Activated gamma-delta T cell treated with Interleukin-2 at 50 U/mL for 16 hours (primary cell): ENCODE measurements at places on chromosomes 1 and 21.

DNA sequence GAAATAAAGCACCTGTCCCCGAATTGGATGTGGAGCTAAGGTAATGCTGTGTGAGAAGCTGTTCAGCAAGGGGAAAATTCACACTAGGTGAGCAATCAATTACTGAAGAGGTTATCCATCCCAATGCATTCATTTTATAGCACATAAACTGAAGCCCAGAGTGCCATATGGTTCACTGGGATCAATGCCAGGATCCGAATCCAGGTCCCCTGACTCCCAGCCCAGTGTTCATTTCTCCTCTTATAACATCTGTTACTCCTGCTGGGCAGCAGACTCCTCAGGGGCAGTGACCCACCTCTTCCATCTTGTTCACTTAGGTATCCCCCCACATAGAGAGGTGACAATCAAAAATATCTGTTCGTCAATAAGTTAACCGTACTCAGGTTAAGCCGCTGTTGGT lies 13.2 kb upstream of the SEC16B start:
- no peak for DNase-seq

- DNase-seq, result no peak
Observed at GRCh38 chr1:159993911-159994310, 37.9 kb downstream of the PIGM start.

- no peak for DNase-seq
Observed at GRCh38 chr1:110420874-110421793, 13.6 kb upstream of the LAMTOR5 start.

DNA sequence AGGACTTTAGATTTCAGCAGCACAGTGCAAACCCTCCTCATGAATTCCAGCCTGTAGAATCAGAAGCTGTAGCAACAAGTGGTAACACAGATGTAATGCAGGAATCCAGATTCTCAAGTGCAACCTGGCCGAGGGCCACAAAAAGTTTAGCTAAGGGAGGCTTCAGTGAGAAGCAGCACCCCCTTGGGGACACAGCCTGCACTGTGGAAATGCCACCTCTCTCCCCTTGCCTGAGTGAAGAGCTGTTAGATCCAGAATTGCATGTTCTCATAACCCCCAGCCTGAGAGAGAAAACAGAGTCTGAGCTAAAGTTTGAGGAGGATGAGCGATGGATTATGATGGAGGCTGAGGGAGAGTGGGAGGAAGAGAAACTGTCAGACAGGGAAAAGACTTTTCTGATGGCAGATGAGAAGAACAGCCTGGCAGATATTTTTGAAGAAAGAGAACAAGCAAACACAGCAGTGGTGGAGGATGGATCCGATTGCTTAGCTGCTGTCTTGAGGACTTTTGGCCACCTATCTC lies 80.5 kb upstream of the BMP8A start:
- peak; percentile 61 for DNase-seq

DNA sequence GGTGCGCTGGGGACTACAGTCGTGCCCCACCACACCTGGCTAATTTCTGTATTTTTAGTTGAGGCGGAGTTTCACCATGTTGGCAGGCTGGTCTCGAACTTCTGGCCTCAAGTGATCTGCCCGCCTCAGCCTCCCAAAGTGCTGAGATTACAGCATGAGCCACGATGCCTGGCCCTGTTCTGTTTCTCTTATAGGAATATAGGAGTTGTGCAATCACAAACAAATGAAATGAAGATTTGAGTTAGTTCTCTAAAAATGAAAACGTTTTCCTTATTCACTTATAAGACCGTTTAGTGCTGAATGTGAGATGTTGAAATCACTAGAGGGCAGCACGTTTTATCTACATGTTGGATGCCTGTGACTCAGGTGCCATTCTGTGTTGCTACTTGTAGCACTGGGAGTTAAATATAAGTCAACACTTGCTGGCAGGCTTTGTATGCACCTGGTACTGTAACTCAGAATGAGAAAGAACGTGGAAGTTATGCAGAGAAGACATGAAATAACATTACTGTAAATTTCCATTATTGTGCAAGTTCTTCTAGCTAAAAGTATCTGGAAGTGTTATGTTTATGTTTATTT lies 45.8 kb downstream of the MIGA1 start:
- no peak for DNase-seq

- no peak for DNase-seq
Observed at GRCh38 chr1:4561205-4561604, 93.2 kb upstream of the AJAP1 start.

DNA sequence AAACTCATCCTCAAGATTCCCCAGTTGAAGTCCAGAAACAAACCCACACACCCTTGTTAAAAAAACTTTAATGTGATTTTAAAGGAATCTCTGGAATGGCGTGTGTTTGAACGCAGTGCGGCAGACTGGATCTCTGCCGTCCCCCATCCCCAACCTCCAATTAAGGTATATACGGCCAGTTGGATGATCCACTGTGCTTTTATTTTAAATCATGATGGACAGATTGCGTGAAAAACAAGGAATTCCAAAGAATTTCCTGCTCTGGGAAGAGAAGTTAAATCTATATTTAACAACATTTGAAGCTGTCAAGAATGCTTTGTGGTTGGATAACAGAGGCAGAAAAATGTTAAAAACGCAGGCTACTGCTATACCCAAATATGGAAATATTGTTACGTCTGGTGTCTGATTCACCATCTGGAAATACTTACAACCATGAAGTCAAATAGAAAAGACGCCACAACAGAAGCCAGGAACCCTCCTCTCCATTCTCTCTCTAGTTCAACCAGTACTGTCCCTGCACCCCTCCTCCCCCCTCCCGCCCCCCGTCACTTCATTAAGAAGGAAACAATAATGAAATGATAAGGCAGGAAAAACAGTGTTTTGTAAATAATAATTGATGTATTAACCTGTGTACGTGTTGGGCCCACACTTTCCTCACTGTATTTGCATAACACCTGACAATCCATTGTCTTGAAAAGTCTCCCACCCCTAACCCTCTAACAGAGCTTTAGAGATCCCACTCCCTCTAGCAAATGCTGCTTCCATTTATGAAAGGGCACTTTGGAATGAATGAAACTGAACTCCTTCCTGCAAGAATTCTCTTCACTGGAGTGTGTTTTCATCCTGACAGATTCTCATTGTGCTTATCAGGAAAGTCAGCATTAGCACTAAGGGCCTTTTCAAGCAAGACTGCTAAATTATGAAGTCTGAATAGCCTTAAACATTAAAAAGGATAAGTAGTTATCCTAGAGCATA lies 2.0 kb upstream of the CCN1 start:
- DNase-seq, result no peak

- no peak for DNase-seq
Observed at GRCh38 chr1:226719596-226720387, 19.3 kb downstream of the ITPKB start.

DNA sequence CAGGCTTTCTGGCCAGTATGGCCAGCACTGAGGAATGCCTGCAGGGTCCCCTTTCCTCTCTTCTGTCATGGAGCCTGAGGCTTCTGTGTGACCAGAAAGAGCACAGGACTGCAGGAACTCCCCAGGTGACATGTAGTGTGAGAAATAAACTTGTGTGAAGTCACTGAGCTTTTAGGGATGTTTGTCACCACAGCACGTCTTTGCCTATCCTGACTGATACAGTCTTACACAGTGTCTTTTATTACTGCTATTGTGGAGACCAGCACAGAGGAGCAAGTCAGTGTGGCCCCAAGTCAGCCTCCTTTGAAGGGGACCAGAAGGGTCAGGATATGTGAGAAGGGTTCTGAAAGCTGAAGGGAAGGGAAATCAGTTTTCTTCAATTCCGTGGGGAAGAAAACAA lies 102.5 kb downstream of the LAMC2 start:
- no peak for DNase-seq

- no peak for DNase-seq
Observed at GRCh38 chr1:231419147-231419546, 2.9 kb downstream of the EGLN1 start.
